Kasumi-1 (cell line): ENCODE measurements at places on chromosomes 13 and 19.

- peak; percentile 12 for DNase-seq
Measured at GRCh38 chr13:33251131-33251661, 34.4 kb downstream of the STARD13 start.

DNA sequence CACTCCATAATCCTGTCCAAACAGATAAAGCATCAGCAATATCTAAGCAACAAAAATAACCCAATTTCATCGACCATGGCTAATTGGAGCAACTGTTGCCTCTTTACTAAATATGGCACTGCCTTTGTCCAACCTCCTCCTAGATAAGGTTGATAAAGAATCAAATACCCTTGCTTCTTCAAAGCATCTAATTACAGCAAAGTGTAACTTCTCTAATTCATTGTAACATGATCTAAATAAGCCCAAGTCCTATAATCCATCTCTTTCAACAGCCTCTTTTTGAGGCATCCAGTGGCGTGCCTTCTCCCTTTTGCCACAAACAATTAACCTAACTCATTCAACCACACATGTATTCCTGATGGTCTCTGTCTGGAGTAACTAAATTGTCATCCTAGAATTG is 81.7 kb upstream of the KLHL1 start:
- no peak for DNase-seq

- no peak for DNase-seq
Measured at GRCh38 chr19:38503077-38503410, 69.6 kb downstream of the RYR1 start.

GRCh38 chr19:45681391-45682015 is 10.2 kb downstream of the SNRPD2 start:
- peak; percentile 60 for DNase-seq

GRCh38 chr13:37274569-37275497 is 169.4 kb upstream of the CSNK1A1L start:
- DNase-seq, result no peak

- peak; percentile 26 for DNase-seq
Measured at GRCh38 chr19:852136-853013, at the start of gene ELANE. Gene ELANE (plus strand): TSS chr19:852303. CDS start chr19:852329, 26 bp downstream.

- DNase-seq, result no peak
Measured at GRCh38 chr13:79992111-79992510, 348.8 kb downstream of the SPRY2 start.

GRCh38 chr19:38004186-38004520 is 97.1 kb downstream of the SIPA1L3 start:
- no peak for DNase-seq

GRCh38 chr19:3625996-3626472 is 556 bp downstream of the CACTIN start:
- no peak for DNase-seq

DNA sequence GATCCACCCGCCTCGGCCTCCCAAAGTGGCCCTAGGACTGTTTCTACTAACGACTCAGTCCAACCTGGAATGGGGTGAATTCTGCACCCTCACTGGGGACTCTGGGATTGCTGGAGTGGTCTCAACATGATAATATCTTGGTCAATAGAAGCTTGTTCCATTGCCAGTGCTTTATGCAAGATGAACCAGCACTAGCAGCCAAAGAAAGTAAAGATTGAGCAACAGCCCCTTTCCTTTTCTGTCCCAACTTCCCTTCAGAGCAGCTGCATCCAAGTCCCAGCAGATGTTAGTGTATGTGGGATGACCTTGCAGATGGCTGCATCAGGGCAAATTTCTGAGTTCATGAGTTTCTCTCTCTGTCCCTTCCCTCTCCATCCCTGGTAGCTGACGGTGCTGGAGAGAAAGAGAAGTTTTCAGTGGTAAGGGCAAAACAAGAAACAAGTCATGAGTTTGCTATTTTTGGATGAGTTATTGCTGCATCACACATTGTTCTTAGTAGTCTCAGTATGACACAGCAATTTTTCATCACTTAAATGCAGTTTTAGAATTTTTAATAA is 183.6 kb upstream of the EDNRB start:
- peak; percentile 93 for DNase-seq

GRCh38 chr19:28169168-28169887 is 1043.6 kb downstream of the UQCRFS1 start:
- no peak for DNase-seq

GRCh38 chr19:33294058-33294798 is 8.1 kb downstream of the CEBPA start:
- no peak for DNase-seq

DNA sequence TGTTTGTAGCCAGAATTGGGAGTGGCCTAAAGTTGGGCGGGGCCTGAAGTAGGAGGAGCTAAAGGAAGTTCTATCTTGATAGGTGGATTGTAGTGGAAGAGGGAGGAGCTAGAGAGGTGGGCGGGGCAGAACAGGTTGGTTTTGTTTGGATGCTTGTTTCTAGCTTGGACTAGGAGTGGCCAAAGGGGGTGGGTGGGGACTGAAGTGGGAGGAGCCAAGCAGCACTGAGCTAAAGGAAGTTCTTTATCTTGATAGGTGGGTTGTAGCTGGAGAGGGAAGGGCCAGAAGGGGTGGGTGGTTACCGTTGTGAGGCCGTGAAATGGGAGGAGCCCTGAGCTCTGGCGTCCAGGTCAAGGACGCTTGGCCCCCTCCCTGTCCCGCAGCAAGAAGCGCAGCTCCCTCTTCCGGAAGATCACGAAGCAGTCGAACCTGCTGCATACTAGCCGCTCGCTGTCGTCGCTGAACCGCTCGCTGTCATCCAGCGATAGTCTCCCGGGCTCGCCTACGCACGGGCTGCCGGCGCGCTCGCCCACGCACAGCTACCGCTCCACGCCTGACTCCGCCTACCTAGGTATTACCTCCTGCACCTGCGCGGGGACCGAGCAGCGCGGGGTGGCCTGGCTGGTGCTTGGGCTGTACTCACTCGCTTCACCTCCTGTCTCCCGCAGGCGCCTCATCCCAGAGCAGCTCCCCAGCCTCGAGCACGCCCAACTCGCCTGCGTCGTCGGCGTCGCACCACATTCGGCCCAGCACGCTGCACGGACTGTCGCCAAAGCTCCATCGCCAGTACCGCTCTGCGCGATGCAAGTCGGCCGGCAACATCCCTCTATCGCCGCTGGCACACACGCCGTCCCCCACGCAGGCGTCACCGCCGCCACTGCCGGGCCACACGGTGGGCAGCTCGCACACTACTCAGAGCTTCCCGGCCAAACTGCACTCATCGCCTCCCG is 8.0 kb downstream of the DNASE2 start:
- no peak for DNase-seq

GRCh38 chr13:112182251-112182650 is 115.3 kb downstream of the SOX1 start:
- DNase-seq, result no peak

DNA sequence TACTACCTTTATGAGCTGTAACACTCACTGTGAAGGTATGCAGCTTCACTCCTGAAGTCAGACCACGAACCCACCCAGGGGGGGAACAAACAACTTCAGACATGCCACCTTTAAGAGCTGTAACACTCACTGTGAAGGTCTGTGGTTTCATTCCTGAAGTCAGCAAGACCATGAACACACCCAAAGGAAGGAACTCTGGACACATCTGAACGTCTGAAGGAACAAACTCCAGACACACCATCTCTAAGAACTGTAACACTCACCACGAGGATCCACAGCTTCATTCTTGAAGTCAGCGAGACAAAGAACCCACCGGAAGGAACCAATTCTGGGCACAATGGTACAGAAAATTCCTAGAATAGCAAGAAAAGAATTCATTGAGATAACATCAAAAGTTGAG is 1796.5 kb upstream of the MIR17HG start:
- DNase-seq, result no peak

- DNase-seq, result no peak
Measured at GRCh38 chr13:112957295-112957677, 11.7 kb upstream of the MCF2L start.

- no peak for DNase-seq
Measured at GRCh38 chr19:49020342-49020741, 3.5 kb upstream of the LHB start.

GRCh38 chr13:111970494-111971141 is 96.3 kb upstream of the SOX1 start:
- no peak for DNase-seq

DNA sequence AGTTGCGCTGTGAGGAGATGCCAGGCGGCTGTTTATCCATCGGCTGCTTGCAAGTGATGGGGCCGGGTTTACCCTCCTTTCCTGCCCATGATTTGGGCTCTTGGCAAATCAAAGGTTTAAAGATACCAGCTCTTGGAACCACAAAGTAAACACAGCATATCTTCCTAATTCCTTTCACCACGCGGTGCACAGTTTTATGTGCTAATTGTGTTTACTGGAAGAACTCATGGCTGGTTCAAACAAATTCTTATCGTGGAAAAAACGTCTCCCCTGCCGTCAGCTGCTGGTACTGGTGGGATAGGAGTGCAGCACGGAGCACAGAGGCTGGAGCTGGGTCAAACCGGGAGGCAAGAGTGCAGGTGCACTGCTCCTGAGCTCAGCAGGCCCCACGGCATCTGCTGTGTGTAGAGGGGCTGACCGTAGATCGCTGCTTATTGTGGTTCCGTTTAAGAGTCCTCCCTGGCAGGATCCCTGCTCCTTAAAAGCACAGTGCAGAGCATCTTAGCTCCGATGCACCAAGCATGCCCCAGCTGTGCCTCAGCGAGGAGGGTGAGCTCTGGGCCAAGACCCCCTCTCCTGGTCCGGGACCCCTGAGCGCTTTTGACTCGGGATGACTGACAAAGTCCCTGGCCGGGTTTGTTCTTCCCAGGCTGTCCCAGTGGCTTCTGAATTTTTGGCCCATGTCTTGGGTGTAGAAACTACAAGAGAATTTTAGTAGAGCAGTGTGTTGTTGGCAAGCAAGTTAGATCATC is 51.3 kb upstream of the GAS6 start:
- DNase-seq, result no peak

DNA sequence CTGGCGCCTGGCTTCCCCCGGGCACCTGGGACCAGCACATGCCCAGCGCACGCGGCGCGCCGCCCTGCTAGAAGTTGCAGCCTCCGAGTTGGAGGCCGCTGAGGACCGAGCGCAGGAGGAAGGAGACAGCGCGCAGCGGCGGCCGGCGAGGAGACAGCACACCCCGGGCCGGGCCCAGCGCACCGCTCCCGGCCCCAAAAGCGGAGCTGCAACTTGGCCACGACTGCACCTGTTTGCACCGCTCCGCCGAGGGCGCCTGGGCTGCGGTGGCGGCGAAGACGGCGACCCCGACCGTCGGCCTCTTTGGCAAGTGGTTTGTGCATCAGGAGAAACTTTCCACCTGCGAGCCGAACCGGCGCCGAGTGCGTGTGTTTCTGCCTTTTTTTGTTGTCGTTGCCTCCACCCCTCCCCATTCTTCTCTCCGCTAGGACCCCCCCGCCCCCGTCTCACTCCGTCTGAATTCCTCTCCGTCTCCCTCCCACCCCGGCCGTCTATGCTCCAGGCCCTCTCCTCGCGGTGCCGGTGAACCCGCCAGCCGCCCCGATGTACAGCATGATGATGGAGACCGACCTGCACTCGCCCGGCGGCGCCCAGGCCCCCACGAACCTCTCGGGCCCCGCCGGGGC is at the start of gene SOX1:
Gene SOX1, plus strand, starts transcription at position 34 of the 626 bp plus-strand sequence. Its CDS starts 510 bp downstream, at position 544.
- no peak for DNase-seq

DNA sequence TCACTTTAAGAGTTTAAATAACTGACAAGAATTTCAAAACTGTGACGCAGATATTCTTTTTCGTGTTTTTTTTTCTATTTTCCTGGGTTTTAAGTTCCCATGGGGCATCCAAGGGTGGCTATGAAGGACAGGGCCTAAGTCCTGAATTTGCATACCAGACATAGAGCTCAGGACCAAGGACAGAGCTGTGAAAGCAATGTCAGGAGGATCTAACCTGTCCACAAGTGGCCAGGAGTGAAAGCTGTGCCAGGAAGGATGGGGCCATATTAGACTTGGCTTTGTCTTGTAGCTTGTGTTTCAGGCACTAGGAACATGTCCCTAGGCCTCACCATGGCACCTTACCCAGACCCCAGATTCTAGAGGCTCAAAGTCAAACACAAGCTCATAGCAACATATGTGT is 289.4 kb upstream of the MIR17HG start:
- peak; percentile 42 for DNase-seq

DNA sequence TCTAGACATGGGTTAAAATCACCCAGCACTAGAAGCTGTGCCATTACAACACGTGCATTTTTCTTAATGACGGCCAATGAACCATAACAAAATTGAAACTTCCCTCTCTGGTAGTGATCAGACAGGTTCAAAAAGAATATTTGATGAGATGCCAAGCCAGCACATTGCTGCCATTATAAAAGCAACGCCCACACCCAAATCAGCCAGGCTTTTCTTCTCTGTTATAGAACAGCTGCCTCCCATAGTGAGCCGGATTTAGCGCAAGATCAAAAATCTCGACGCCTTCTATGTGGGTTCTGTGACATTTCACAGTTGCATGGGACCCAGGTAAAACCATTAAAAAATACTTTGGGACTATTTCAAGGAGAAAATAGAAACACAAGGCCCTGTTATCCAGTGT is 1158.0 kb downstream of the EFNB2 start:
- no peak for DNase-seq

DNA sequence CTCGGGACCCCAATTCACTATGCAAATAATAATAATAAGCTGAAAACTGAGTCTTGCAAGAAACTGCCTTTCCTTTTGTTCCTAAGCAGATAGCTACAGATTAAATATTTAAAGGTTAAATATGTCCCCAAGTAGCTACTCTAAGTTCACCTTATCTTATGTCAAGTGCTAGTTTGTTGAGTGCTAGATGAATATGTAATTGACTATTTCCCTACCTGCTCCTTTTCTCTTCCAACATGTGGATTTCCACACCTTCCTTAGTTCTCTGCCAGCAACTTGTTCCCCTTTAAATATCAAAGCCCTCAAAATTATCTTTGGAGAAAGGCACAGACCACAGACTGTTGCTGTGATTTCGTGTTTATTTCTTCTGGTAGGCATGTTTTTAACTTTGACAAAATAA is 709.2 kb upstream of the SLITRK1 start:
- DNase-seq, result no peak

- DNase-seq, result peak; percentile 44
Measured at GRCh38 chr13:21637296-21637695, 33.3 kb upstream of the MICU2 start.

DNA sequence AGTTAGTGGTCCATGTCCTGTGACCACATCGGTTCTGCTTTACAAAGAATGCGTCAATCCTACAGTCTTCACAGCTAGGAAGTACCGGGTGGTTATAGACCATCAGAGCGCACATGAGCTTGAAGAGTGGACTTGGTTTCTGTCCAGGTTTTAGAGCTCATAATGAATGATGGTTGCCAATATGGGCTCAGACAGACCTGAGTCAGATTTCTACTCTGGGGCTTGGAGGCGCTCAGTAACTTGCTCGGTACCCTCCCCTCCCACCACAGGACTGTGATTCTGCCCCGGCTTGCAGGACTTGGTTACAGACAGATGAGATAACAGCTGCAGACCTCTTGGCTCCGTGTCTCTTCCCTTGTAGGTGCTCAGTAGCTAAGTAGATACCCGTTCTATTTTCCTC is 284.7 kb downstream of the TSHZ3 start:
- no peak for DNase-seq

- no peak for DNase-seq
Measured at GRCh38 chr19:56112313-56112709, 8.8 kb downstream of the ZNF787 start.

- no peak for DNase-seq
Measured at GRCh38 chr13:36710396-36710795, 36.6 kb downstream of the SERTM1 start.
